ENCODE measurements at places on chromosomes 13 and 19.

GRCh38 chr19:33740811-33741396, 55.8 kb upstream of the KCTD15 start:
- DNase-seq = no peak

- no peak for DNase-seq
These were observed 1.7 kb downstream of the HIF3A start for GRCh38 chr19:46298479-46299003.

GRCh38 chr13:82947191-82947621, 935.1 kb downstream of the SLITRK1 start:
- DNase-seq = no peak

- no peak for DNase-seq
These were observed 121.5 kb downstream of the KL start for GRCh38 chr13:33137721-33138120.

DNA sequence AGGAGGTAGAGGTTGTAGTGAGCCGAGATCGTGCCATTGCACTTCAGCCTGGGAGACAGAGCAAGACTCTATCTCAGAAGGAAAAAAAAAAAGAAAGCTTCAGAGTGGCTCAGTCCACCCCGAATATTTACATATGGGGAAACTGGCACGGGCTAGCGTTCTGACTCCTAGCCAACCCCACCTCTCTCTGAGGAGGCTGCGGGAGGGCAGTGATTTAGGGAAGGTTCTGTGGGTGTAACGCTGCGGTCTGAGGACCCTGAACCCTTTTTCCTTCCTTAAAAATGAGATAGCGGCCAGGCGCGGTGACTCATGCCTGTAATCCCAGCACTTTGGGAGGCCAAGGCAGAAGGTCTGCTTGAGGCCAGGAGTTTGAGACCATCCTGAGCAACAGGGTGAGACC, 5.0 kb downstream of the LRRC25 start:
- no peak for DNase-seq

GRCh38 chr13:110450016-110450900, 111.3 kb downstream of the RAB20 start:
- no peak for DNase-seq

DNA sequence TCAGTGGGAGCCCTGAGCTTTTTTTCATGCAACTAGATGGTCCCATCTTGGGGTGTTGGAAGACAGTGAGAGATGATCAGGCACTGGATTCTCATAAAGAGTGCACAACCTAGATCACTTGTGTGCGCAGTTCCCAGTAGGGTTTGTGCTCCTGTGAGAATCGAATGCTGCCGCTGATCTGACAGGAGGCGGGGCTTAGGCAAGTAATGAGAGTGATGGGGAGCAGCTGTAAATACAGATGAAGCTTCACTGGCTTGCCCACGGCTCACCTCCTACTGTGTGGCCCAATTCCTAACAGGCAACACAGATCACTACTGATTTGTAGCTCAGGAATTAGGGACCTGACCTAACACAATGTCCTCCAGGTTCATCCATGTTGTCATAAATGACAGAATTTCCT, 43.6 kb upstream of the UBAC2 start:
- no peak for DNase-seq

DNA sequence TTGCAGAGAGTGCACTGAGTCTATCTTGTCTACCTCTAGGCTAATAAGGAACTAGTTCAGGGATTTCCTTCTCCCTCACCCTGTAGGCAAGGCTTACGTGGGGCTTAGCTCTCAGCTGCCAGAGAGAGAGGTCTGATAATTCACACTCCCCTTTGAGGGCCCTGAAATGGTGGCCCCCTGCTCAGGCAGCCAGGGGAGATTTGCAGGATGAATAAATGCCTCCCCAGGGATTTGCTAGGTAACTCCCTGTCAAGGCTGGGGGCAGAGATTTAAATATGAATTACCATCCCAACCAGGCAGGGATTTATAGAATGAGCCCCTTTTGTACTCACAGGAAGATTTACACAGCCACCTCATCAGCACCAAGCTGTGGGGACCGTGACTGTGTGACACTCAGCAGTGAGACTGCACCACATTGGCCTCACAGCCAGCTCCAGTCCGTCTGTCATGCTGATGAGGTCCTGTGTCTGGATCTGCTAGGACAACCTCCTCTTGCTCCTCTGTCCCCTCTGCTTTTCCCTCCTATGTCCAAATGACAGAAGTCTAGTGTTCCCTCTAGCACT, 73.4 kb downstream of the CBY2 start:
- no peak for DNase-seq

- DNase-seq = no peak
These were observed 87.9 kb downstream of the URI1 start for GRCh38 chr19:30029721-30030510.

- no peak for DNase-seq
These were observed 30.7 kb downstream of the ERICH6B start for GRCh38 chr13:45584816-45585215.

DNA sequence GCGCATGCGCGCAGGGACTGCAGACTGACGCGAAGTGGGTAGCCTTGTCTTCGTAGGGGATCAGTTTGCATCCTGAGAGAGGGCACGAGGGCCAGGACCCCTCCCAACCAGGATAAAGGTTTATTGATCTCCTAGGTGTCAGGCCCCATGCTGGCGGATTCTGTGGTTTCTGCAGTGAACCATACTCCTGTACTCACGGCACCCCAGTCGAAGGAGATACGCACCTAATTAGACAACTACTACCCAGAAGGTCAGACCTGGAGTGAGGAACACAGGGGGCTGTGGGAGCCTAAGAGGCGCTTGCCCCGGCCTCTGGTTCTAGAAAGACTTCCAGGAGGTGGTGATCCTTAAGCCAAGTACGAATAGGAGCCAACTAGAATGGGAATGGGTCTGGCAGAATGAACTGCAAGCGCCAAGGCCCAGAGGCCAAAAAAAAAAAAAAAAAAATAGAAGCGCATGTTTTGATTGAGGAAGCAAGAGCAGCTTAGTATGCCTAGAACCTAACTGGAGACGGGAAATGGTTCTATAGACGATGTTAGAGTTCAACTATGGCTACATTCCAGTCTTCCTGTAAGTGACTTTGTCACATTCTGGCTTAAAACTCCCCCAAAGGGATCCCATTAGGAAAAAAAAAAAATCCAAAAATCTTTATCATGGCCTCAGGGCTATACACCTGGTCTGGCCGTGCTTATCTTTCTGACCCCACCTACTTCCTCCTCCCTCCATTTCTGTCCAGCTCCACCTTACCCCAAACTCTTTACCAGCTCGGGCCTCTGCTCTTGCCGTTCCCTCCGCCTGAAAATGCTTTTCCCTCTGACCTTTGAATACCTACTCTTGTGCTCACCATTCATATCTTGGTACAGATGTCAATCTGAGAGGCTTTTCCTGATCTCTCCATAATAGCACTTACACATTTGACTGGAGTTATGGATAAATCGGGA, 902 bp upstream of the ZNF428 start:
- DNase-seq = no peak

- DNase-seq = no peak
These were observed 519.9 kb upstream of the SPRY2 start for GRCh38 chr13:80860845-80861244.

DNA sequence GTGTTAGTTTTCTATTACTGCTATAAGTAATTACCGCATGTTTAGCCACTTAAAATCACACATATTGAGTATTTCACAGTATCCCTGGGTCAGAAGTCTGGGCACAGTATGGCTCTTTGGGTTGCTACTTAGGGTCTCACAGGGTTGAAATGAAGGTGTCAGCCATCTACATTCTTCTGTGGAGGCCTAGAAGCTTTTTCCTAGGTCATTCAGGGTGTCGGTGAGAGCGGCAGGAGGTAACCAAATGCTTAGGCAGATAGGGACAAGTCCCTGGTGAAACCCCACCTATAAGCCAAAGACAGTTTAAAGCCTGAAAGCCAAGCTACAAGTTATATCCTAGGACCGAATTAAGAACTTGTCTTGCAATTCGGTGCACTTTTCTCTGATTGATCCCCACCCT, 856.7 kb downstream of the PCDH17 start:
- DNase-seq = no peak

All from stimulated activated CD8-positive, alpha-beta memory T cell treated with anti-CD3 and anti-CD28 coated beads, Interleukin-12 subunit alpha, Interleukin-12 subunit beta, amount 100 ng/mL, for 4 hours (primary cell).